ENCODE measurements at places on chromosomes 11 and 22. TPM values are rescaled to one million over a fixed set of nuclear protein-coding genes. Genes with fewer than 3 reads are reported as not detected.

The CCDC87 gene
- 0.36 TPM for polyA plus RNA-seq

The CARD18 gene
- polyA plus RNA-seq: not detected

The INPPL1 gene
- 144 TPM for polyA plus RNA-seq

The UPK3A gene
- polyA plus RNA-seq: 1.3 TPM

The CEP126 gene
- 4.4 TPM for polyA plus RNA-seq

All from right renal cortex interstitium (tissue), 3 donors.